ENCODE measurements at places on chromosomes 16 and 17.

GRCh38 chr16:3738541-3738940 lies 21.2 kb upstream of the TRAP1 start:
- DNase-seq, result no peak

GRCh38 chr16:56547120-56547948 lies 17.5 kb upstream of the MT4 start:
- DNase-seq, result no peak

DNA sequence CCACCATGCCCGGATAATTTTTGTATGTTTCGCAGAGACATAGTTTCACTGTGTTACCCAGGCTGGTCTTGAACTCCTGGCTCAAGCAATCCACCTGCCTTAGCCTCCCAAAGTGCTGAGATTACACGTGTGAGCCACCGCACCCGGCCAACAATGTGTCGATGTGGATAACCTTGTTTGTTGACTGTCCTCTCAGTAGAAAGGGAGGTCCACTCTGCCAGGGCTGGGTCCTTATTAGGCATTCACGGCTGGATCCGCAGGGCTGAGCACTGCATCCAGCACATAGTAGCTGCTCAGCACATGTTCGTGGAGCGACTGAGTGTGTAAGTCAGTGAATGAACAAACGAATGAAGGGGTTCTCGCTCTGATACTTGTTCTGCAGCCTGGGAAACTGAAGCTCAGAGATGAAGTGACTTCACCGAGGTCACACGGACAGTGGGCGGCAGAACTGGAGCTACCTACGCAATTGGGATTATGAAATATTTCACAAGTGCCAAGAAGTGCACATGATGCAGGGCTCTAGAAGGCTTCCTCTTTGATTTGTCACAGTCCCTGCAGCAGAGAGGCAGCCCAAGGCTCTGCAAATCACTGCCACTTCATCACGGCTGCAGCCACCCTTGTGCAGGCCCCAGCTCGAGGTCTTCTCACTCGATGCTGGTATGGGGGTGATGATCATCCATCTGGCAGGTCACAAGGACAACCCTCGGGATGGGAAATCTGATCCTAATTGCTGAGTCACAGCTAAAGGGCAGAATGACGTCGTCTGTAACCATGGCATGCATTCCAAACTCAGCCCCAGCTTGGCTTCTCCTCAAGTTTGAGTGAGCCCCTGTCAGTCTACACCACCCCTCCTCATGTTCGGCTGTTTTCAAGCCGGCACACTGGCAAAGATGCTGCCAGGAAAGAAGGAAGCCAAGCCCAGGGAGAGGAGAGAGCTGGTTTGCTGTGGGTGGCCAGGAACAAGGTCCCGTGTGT lies 28.0 kb upstream of the SNN start:
- DNase-seq, result peak; percentile 86

DNA sequence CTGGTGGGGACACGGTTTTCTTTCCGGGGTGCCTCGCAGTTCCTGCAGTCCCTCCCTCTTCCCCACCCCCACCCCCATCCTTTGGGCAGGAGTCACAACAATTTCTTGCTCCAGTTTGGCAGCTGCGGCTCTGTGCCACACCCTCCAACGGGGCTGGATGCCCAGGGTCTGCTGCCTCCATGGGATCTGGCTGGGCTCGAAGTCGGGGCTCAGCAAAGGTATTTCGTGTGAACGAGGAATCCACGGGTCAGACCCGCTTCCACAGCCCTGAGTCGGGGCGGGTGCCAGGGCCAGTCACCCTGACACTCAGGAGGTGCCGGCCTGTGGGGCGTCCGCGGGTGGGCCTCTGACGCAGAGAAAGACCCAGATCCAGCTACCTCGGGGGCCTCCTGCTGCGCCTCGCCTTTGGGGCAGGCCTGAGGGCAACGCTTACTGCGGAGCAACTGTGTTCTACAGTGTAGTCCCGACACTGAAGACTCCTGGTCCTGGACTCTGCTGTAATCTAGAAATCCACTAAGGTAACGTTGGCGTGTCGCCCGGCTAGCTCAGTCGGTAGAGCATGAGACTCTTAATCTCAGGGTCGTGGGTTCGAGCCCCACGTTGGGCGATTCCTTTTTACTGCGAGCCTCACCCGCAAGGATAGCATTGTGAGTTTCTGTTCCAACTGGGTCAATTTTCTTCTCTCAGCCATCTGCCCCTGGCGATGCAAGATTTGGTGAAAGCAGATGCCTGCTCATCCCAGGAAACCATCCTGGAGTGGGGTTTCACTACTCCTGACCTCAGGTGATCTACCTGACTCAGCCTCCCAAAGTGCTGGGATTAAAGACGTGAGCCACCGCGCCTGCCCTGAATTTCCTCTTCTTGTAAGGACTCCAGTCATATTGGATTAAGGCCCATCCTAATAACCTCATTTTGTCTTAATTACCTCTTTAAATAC lies 12.6 kb upstream of the OR1F1 start:
- DNase-seq, result no peak

GRCh38 chr16:49010396-49010795 lies 271.2 kb downstream of the CBLN1 start:
- no peak for DNase-seq

DNA sequence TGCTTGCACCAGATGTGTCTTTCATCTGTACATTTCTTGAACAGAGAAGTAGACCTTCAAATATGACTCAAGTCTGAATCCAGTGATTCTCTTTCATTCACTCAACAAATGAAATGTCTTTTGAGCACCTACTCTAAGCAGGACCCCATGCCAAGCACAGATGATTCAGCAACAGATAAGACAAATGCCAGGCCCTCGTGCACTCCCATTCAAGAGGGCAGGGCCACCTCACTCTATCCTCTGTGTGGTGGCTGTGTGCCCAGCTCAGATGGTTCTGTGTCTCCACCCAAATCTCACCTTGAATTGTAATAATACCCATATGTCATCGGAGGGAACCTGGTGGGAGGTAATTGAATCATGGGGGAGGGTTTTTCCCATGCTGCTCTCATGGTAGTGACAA lies 74.1 kb upstream of the NKD1 start:
- no peak for DNase-seq

DNA sequence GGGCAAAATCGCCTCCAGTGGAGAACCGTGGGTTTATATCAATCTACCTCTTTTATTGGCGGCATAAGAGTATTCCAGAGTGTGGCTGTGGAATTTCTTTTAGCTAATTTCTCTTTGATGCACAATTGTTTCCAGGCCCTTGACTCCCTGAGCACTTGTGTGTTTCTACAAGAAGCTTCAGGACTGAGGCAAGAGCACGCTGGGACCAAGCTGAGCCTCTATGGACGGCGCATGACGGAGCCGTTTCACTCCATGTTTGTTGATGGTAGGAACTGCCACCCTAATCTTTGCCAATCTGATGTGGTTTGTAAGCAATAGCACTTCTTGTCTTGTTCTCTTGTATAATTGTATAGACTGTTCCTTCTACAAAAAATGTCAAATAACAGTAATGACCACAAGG lies 11.2 kb upstream of the ANKRD40CL start:
- DNase-seq, result no peak

DNA sequence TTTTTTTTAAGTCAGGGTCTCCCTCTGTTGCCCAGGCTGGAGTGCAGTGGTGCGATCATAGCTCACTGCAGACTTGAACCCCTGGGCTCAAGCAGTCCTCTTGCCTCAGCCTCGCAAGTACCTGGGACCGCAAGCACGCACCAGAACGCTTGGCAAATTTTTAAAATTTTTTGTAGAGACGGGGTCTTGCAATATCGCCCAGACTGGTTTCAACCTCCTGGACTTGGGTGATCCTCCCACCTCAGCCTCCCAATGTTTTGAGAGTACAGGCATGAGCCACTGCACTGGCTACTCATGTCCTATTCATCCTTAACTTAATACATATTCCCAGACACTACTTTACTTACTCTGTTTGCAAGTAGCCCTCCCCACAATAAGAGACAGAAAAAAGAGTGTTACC lies 16.3 kb upstream of the RBL2 start:
- DNase-seq, result no peak

DNA sequence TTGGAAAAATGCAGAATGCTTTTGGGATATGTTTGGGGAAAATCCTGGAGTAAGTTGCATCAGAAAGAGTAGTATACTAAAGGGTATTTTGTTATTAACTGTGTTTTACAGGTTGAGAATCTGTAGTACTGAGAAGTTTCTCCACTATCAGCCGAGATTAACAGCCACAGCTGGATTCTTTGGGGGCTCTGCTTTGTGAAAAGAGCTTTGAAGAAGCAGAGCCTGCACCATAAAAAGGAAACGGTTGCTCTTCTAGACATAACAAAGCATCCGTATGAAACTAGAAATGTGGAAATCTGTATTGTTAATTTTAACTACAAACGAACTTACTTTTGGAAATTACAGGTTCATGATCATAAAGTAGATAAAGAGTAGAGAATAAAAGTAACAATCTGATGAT lies 5.3 kb downstream of the NLK start:
- no peak for DNase-seq

GRCh38 chr17:82846061-82846691 lies 6.4 kb upstream of the ZNF750 start:
- no peak for DNase-seq

GRCh38 chr17:5600041-5600440 lies 15.7 kb upstream of the NLRP1 start:
- no peak for DNase-seq

DNA sequence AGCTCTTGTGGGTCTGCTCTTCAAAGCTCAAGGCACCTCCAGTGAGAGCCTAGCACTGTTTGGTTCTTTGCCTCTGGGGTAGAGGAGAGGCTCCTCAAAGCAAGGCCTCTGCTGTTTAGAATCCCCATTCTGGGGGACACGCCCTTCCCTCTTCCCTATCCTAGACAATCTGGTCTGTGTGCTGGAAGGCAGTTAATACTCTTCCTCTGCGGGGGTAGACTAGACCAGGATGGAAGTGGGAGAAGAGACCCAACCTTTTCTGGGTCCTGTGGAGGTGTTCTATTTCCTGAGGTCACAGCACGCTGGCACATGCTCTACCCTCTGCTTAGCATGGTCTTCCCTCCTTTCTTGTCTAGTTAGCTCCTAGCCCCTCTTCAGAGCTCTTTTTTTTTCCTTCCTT lies 7.7 kb downstream of the ERAL1 start:
- DNase-seq, result no peak

- no peak for DNase-seq
Measured at GRCh38 chr16:73711406-73712080, 585.1 kb upstream of the PSMD7 start.

GRCh38 chr17:77324227-77324626 lies 183.5 kb downstream of the SEC14L1 start:
- no peak for DNase-seq

- peak; percentile 9 for DNase-seq
Measured at GRCh38 chr17:40023590-40024292, 8.5 kb downstream of the CSF3 start.

DNA sequence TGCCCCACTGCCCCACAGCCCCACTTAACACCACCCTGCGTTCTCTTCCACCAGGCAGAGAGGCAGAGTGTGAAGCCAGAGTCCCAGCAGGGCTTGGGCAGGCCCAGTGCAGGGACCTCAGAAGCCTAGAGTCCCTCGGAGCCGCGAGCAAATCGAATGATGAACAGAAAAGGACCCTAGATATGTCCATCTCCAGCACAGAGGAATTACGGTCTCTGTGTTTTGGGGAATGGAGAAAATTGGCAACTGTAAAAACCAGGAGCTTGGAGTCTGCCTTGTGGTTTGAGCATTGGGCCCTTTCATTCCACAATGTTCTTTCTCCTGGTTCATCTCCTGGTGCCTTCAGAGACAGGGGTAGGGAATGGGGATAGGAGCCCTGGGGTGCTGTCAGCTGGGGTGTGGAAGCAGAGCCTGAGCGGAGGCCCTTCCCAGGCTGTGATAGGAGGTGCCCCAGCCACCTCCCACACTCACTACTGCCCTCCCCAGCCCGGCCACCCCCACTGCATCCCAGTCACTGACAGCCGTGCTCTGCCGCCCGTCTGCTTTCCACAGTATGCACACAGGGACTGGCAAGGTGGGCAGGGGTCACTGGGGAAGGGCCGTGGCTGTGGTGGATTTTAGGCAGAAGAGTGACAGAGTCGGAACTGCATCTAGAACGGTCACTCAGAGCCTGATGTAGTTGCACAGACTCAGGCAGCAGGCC lies 26.7 kb downstream of the TBX4 start:
- DNase-seq, result no peak

- no peak for DNase-seq
Measured at GRCh38 chr17:4950075-4950745, 709 bp upstream of the ENO3 start.

DNA sequence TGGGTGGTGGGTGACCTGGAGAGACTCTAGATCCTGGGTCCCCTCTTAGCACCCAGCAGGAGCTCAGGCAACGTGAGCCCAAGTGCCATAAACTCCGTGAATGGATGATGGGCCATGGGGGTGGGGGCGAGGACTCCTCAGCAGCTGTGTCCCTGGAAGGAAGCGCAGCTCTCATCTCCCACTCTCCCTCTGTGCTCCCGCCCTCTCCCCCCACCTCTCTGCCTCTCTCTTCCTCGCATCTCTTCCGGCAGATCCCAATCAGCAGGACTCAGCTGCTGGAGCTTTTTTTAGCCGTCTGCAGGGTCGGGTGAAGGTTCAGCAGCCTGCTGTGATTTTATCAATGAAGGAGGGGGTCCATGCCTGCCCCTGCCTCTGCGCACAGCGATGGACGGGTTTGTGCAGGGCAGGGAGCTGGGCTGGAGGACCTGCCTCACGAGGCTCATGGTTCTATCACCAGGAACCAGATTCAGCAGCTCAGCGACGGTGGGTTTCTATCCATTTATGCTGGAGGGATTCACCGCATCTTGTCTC lies 8.3 kb downstream of the CCR7 start:
- peak; percentile 51 for DNase-seq

DNA sequence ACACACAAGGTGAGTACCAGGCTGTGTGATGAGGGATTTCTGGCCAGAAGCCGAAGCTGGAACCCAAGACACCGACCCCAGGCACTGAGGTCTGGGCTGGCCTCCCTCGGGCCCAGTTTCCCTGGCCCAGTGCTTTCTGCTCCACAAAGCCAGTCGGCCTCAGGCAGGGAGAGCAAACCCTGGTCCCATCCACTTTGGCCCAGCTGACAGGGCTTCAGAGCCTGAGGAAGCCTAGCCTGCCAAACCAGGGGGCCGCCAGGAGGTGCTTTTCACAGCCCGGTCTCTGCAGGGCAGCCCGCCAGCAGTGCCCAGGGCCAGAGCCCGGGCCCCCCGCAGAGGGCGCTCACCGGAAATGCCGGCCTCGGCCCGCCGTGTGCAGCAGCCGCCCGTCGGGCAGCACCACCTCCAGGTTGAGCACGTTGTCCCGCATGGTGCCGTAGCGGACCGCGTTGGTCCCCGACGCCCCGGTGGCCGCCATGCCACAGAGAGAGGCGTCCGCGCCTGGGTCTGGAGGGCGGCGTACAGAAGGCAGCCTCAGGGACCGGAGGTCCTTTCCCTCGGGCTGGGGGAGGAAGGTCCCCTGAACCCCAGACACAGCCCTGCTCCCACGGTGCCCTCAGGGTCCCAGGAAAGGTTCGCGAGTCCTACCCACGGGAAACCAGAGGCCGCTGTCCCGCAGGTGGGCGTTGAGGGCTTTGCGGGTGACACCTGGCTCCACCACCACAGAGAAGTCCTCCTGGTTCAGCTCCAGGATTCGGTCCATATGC lies 2.2 kb downstream of the LDHD start:
- DNase-seq, result no peak
